GM12864 (cell line): ENCODE measurements at places on chromosomes 2 and 18.

GRCh38 chr2:45678791-45679348, 27.4 kb downstream of the PRKCE start:
- no peak for DNase-seq

DNA sequence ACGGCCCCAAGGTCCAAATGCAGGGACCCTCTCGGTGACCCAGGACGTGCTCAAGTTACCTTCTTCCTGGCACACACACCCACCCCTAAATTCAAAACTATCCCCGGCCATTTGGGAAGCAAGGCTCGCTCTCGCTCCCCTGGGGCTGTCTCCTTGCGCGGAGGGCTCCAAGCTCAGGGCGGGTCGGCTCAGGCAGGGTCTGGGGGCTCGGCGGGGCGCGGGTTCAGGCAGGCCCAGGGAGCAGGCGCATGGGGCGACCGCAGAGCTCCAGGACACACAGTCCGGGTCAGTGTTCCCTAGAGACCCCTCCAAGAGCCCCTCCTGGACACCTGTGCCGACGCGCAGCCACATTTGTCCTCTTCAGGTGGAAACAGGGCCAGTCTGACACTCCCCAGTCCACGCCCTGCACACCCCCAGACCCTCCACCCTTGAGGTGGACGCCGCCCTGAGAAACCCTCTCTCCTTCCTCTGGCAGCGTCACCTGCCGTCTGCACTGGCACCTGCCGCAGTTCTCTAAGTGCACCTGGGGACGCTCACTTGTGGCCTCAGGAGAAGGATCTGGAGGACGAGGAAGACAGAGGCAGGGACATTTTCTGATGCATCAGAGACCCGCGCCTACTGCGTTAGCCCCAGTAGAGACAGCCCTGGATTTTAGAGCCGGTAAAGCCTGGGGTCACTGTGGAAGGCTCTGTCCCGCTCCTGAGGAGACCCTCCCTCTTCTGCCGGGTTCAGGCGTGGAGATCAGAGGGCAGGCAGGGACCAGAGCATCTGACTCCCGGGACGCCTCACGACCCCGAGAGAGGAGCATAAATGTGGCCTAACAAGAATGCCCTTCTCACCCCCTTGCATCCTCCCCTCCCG, 138.8 kb downstream of the TWIST2 start:
- no peak for DNase-seq

GRCh38 chr2:216774620-216775019, 79.3 kb upstream of the IGFBP5 start:
- DNase-seq = no peak

GRCh38 chr2:150339951-150340350, 147.5 kb downstream of the RND3 start:
- DNase-seq = no peak

DNA sequence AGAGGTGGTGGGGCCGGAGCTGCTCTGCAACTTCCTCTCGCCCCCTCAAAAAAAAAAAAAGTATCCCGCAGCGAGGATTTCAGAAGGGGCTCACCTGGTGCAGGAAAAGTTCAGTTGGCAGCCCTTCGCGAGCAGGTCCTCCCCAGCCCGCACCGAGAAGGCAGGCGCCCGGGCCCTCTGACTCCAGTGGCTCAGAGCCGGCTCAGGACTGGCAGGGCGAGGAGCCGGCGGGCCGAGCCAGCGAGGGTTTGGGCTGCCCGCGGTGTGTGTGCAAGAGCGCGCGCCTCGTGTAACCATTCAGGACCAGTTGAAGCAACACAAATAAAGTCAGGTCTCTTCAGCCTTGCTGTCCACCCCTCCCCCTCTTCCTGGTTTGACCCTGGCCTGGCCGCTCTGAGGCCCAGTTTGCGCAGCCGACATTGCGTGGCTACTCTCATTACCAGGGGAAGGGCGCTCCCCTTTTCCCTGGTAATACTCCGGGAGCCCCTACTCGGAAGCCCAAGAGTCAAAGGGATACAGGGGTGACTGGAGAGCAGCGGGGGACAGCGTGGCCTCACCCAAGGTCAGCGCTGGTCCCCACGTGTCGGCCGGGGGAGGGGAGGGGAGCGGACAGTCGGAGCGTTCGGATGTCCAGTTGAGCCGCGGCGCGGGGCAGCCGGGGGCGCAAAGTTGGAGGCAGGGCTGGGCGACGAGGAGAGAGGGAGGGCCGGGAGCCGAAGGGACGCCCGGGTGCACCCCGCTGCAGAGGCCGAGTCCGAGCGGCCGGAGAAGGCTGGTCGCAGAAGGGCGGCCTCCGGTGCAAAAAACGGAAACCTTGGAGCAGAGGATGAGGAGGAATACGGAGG, 12.3 kb downstream of the EN1 start:
- no peak for DNase-seq

DNA sequence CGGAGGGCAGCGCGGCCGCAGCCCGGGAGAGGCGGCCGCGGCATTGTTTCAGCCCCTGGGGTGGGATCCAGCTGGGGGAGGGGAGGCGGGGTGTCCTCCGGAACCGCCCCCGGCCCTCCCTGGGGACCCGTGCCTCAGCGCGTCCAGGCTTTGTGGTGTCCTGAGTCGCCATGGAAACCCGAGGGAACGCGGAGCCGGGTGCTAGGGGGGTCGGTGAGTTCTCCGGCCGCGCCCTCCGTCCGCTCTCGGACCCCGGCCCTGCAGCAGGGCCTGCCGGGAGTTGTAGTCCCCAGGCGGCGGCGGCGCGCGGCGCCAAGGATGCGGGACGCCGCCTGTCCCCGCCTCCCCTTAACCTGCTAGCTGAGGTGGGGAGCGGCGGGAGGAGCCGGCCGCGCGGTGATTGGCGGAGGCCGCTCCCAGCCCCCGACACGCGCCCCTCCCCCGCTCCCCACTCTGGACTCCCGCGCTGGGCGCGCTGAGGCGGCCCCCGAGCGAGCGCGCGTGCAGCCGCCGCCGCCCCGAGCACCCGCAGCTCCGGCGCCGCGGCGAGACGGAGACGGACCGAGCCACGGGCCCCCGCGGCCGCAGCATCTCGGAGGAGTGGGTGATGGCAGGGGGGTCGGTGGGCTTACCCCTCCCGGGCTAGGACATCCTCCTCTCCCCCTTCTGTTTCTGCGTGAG, at the start of gene DPYSL5:
DPYSL5 (plus strand) TSS at position 478 of the 681 bp plus-strand sequence. CDS start 50,368 bp downstream, outside the sequence.
- DNase-seq = no peak
